Right lobe of liver (tissue), 6 donors: ENCODE measurements at places on chromosomes 2 and 18.

- no peak overlapping the region for H3K4me3 ChIP-seq
- H3K27me3 ChIP-seq, result no peaks in the 10 kb centered on the region
- DNase-seq, result no peak
- H3K27ac ChIP-seq, result no peak overlapping the region
Observed at GRCh38 chr18:7242926-7243325, 12.0 kb downstream of the LRRC30 start.

DNA sequence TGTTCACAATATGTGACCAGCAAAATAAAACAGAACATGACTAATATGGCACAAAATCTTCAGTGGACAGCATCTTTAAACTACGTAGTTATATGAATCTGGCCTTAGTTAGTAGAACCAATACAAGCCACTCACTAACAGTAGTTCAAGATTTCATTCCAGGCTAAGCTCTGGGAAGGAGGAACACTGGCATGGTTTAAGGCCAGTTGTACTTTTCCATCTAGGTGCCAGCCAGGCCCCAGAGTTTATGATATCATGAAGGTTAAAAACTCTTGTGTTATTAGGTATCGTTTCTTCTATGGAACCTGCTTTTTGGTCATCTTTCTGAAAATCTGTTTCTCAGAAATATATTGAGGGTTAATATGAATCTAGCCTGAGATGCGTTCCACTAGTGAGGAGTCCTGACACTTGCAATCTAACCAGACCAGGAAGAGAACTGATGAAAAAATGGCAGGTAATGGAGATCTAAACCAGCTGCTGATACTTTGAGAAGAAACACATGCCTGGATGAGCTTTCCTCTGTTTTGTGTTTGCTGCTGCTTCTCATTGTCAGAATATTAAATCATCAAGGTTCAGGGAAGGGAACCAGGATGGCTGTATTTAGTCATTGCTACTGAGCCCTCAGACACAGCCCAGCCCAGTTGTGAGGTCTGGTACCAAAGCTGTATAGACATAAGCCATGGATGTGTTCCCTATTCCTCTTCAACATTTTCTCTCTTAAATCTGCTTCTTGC lies 182.8 kb upstream of the SETBP1 start:
- no peaks in the 10 kb centered on the region for H3K36me3 ChIP-seq
- H3K4me3 ChIP-seq, result no peak overlapping the region
- H3K27me3 ChIP-seq, result no peaks in the 10 kb centered on the region
- DNase-seq, result no peak

- H3K36me3 ChIP-seq, result no peaks in the 10 kb centered on the region
- peak within 1 kb of the TSS; percentile 99 for H3K27ac ChIP-seq
- H3K4me3 ChIP-seq, result peak within 1 kb of the TSS; percentile 77
Observed at GRCh38 chr2:28392297-28393113, at the start of gene FOSL2. FOSL2 (plus strand) TSS chr2:28392858; CDS start chr2:28393721, 863 bp downstream.

DNA sequence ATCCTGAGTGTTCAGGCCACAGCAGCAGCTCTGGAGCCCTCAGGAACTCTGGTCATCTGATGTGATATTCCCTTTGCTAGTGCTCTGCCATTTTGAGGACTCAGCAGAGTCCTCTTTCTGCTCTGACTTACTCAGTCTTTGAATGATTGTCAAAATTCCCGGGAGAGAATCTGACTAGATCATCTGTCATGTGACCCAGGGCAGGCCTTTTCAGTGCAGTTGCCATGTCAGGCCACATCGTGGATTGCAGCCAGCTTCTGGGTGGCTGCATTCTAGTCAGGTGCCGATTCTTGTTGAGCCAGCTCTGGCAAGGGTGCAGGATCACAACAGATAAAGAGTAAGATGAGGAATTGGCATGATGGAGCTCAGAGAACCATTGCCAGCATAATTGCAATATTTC lies 795.6 kb downstream of the CPS1 start:
- no peaks in the 10 kb centered on the region for H3K36me3 ChIP-seq
- no peak overlapping the region for H3K4me3 ChIP-seq
- H3K27me3 ChIP-seq, result no peaks in the 10 kb centered on the region
- no peak for DNase-seq
- no peak overlapping the region for H3K27ac ChIP-seq

- H3K36me3 ChIP-seq, result no peaks in the 10 kb centered on the region
- H3K27ac ChIP-seq, result no peak overlapping the region
- H3K4me3 ChIP-seq, result no peak overlapping the region
- no peaks in the 10 kb centered on the region for H3K27me3 ChIP-seq
- H3K4me1 ChIP-seq, result no peaks in the 10 kb centered on the region
Observed at GRCh38 chr18:47050468-47050867, 15.0 kb upstream of the ELOA2 start.
